ENCODE measurements at places on chromosomes 6 and 20.

- no peak for DNase-seq
These were observed 419.9 kb downstream of the QKI start for GRCh38 chr6:163834226-163834970.

- DNase-seq = no peak
These were observed 22.6 kb downstream of the MYH7B start for GRCh38 chr20:34978092-34978744.

GRCh38 chr6:160421854-160422253, 73.7 kb downstream of the SLC22A3 start:
- no peak for DNase-seq

DNA sequence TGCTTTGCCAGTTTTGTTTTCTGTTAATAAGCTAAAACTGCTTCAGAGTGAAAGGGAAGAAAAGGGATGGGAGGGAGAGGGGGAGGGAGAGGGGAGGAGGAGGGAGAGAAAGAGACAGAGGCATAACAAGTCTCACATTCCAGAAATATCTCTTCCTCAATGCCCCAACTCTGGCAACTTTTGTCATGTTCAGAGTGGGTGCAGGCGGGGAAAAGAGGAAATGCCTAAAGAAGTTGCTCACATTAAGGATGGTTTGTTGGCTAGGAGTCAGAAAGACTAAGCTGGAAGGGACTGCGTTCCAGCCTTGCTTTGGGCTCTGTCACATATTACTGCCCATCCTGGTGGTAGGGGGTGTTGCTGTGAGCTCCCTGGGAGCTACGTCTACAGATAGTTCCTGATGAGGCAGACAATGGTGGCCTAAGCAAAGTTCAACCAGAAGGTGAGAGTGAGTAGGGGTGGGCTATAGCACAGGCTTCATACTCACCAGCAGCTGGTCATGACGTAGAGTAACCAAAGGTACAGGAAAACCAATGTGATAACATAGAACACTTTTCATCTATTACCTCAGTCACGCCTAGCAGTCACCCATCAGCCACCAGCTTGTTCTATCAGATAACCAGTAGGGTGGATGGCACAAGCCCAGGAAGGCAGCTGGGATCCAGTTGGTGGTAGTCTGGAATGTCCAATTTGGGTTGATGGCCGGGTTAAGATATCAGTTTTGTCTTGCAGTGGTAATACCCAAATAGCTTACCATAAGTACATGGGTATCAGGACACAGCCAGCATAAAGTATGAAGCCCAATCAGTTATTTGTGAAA, 2.1 kb downstream of the TSPYL4 start:
- no peak for DNase-seq

GRCh38 chr20:8155812-8156211, 23.7 kb downstream of the PLCB1 start:
- no peak for DNase-seq
